ENCODE measurements at places on chromosomes 2 and 18. TPM values are rescaled to one million over a fixed set of nuclear protein-coding genes. Genes with fewer than 3 reads are reported as not detected.

Gene MFSD2B
- not detected for total RNA-seq

- DNase-seq, result no peak
These were observed 42.4 kb downstream of the MGAT5 start for GRCh38 chr2:134296301-134296700.

DNA sequence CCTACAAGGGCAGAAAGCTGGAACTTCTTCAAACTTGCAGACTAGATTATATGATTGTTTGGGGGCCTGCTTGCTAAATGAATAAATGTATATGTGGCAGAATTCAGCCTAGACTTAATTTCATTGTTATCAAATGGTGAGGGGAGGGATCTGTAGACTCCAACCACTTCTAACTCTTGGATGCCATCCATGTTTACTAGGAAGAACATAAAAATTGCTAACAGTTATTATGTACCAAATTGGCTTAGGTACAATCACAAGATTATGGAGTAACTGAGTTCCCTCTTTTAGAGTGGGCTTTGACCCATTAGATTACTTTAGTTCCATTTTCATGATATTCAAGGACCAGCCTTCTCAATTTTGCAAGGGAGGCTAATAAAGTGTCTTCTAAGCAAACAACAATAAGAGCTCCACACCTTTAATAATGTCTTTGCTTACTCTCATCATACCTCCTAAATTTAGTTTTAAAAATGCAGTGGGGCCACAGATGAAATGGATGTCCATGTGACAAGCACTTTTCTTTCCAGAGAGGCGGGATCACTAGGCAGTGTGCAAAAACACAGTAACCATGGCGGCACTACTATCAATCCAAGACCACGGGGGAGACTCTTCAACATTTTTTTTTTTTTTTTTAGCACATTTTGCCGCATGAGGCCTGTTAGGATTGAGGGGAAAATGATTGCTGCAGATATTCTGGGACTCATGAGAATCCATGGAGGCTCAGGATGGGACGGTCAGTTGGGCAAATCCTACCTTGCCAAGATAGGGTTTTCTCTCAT lies 217.6 kb upstream of the SPRED2 start:
- DNase-seq, result no peak

GRCh38 chr2:119958670-119959268 lies 54.1 kb upstream of the EPB41L5 start:
- DNase-seq, result peak; percentile 70

GRCh38 chr2:230023313-230023712 lies 45.4 kb downstream of the SLC16A14 start:
- DNase-seq, result no peak

GRCh38 chr18:37617623-37618022 lies 52.0 kb upstream of the CELF4 start:
- DNase-seq, result no peak

GRCh38 chr18:12679183-12679786 lies 21.4 kb upstream of the SPIRE1 start:
- no peak for DNase-seq

DNA sequence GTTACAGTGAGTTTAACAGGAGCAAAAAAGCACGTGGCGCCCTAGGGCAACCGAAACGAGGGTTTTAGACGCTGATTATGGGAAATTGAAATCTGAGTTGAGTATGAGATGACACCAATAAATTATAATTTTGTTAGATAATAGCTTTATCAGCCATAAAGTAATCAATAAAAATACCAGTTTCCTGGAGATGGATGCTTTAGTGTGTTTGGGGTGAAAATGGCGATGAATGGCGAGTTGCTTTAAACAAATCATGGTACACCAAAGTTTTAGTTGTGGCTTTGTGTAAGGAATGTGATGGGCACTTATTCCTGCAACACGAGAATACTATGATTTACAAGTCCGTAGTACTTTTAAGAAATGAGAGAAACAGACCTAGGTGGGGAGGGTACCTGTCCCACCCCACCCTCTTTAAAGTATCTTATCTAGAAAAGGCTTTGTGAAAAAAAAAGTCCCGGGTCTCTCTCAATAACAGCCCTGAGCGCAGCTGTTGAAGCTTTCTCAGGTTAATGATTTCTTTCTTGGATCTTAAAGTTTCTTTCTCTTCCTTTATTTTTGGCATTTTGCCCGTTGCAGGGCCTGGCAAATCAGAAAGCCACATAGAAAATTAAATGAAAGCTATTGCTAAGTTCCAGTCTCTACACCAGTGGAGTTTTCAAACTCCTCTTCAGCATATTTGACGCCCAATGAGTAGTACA lies 1.5 kb upstream of the RRM2 start:
- DNase-seq, result no peak

- peak; percentile 41 for DNase-seq
These were observed 181.7 kb downstream of the ANAPC1 start for GRCh38 chr2:111702119-111702803.
